Activated T-helper 1 cell treated with anti-CD3 and anti-CD28 coated beads, Interleukin-12 subunit alpha, Interleukin-12 subunit beta, Interleukin-2, Interleukin-4 antibody, amounts not matched to agents 30 ng/mL and 10 ng/mL and 1 ng/mL, durations not matched to agents 14 hours and 24 hours and 36 hours (primary cell): ENCODE measurements at places on chromosomes 13 and 19.
A peak's percentile ranks its signal among the peaks of the same experiment; 100 is the strongest.

- DNase-seq, result no peak
Observed at GRCh38 chr19:54439174-54439851, 9.7 kb upstream of the LENG8 start.

DNA sequence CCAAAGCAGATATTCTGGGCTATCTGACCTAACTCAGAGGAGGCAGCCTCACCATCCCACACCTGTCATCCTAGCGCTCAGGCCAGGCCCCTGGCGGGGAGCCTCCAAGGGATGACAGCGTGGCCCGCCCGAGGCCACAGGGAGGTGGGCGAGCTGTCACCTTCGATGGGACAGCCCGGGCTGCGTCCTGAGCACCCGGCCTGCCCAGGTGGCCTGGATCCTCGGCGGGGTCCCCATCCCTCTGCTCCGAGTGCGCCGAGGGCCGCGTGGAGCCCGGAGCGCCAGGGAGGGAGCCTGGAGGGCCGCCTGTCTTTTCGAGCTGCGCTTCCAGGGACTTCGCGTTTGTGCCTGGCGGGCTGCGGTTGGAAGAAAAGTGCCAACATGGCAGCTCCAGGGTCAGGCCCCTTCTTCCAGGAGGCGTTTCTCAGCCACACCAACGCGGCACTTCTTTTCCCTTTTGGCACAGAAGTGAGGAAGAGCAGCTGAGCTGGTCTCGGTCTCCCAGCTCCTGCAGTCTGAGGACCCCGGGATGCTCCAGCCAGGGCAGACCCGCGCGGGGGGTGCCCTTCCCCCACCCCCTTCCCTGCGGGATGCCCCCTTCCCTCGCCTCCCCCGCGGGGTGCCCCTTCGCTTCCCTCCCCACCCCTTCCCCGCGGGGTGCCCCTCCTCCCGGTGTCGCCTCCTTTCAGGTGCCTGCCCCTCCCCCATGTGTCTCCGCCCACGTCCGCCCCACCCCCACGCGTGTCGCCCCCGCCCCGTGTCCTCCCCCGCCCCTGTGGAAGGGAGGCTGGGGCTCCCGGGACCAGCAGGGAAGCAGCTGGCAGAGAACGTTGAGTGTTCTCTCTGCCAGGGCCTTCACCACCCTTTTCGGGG lies 42.3 kb downstream of the GJA3 start:
- no peak for DNase-seq

- no peak for DNase-seq
Observed at GRCh38 chr19:18532168-18532890, 10.5 kb upstream of the ELL start.

DNA sequence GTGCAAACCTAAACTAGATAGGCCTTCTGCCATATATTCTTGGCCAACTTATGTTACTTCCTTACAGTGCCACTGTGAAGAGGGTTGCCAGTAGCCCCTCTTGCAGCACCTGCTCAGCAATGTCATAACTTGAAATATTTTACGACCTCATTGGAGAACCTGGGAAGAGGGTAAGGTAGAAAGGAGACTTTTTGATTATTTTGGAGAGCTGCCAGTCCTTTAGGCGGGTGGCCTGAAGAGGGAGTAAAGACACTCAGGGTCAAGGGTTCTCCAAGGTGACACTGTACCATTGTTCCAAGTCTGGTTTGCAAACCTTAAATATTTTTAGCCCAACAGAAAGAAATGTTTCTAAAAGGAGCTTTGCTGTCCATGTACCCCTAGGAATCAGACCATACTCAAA lies 118.3 kb downstream of the FLT1 start:
- no peak for DNase-seq

DNA sequence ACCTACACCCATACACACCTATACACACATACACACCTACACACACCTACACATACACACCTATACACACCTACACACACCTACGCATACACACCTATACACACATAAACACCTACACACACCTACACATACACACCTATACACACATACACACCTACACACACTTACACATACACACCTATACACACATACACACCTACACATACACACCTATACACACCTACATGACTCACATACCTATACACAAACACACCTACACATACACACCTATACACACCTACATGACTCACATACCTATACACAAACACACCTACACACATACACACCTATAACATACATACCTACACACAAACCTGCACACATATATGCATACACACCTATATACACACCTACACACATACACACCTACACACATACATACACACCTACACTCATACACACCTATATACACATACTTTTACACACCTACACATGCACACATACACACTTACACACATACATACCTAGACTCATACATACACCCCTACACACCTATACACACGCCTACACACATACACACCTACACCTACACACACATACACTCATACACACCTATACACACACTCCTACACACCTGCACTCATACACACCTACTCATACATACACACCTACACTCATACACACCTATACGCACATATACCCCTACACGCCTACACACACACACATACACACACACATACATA lies 286.7 kb upstream of the MAB21L1 start:
- no peak for DNase-seq

- no peak for DNase-seq
Observed at GRCh38 chr13:52345631-52346251, 60.2 kb downstream of the THSD1 start.

DNA sequence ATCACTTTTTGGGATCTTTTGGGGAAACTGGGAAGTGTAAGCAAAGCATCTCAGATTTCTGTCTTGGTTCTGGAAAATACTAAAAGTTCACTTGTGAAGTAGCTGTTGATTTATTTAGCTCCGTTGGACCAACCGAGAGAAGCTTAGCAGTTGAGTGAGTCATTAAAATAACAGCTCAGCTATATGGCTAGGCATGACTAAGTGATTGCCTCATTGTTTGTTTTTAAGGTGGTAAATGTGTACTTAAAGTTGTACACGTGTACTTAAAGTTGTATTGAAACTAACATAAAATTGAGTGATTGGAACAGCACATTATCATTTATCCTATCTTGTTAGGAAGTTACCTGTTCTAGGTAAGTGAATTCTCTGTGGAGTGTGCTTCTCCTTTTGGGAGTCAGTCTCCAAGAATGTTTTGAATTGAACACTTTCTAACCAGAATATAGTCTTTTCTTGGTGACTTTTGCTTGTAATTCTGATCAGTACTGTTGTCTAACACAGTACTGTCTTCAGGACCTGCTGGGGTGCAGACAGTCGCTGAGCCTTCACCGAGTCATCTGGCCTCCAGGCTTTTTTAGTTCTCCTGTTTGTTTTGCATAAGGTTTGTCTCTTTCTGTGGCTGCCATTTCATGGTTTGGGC lies 2.9 kb upstream of the DCUN1D2 start:
- no peak for DNase-seq

DNA sequence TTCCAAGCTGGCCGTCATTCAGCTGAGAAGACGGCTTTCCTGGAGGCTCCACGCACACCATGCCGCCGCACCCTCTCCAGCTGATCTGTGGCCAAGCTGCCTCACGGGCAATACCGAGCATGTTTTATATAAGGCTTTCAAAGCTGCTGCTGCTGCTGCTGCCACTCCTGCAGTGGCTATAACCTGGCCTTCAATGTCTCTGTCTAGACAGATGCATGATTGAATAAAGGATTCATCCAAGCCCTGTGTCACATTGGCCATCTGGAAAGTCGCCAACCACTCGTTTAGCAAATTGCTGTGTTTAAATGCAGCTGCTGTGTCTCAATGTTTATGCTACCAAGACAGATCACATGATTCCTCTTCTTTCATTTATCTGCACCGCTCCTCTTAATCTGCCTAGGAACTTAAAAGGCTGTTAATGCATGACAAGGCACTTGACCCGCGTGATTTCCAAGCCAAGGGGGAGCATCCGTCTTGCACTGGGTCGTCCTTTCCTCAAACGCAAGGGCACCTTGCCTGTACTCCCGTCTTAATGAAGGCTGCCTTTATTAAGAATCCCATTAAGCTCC lies 114.3 kb downstream of the TEX26 start:
- no peak for DNase-seq

GRCh38 chr13:37361608-37362007 lies 237.0 kb downstream of the POSTN start:
- no peak for DNase-seq

DNA sequence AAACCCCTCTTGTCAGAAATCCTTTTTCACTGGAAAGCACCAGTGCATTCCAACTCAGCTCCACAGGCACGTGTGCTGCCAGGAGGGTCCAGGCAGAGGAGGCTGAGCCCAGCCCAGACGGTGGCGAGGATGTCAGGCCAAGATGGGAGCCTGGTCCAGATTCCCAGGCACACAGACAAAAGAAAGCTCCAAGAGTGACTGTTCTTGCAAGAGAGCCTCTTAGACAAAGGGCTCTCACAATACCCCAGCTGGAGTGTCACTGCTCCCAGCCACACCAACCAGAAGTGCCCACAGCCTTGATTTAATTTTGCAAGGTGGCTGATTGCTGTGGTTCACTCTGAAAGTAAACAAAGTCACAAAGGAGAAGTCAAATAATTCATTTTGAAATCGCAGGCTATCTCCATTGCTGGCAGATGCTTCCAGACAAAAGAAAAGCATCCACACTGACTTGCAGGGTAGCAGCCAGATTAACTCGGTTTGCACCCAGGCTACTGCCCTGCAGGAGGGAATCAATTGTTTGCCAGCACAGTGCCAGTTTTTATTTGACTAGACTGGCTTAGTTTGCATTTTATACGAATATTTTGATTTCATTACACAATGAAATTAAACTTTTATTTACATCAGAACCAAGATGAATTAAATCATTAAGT lies 95.1 kb downstream of the RAB20 start:
- no peak for DNase-seq

DNA sequence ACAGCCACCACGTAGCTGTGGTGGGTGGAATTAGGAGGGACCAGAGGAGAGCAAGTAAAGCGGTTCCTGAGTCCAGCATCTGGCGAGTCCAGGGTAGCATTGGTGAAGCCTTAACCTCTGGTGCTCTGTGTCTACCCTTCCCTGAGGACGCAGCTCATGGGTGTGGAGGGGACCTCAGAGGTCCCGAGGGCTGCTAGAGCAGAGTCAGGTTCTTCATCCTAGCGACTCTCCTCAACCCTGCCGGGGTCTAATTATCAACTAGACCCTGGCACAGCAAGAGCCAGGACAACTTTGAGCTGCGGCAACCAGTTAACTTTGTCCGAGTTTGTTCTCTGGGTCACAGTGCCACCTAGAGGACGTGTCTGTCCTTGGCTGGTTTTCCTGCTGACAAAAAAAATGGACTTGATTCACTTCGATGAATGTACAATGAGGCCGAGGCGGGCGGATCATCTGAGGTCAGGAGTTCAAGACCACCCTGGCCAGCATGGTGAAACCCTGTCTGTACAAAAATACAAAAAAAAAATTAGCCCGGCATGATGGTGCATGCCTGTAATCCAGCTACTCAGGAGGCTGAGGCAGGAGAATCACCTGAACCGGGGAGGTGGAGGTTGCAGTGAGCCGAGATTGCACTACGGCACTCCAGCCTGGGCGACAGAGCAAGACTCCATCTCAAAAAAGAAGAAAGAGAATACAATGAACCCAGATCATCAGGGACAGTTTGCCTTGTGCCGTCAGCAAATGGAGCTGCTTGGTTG lies 25.0 kb downstream of the TSSK6 start:
- peak; percentile 71 for DNase-seq

DNA sequence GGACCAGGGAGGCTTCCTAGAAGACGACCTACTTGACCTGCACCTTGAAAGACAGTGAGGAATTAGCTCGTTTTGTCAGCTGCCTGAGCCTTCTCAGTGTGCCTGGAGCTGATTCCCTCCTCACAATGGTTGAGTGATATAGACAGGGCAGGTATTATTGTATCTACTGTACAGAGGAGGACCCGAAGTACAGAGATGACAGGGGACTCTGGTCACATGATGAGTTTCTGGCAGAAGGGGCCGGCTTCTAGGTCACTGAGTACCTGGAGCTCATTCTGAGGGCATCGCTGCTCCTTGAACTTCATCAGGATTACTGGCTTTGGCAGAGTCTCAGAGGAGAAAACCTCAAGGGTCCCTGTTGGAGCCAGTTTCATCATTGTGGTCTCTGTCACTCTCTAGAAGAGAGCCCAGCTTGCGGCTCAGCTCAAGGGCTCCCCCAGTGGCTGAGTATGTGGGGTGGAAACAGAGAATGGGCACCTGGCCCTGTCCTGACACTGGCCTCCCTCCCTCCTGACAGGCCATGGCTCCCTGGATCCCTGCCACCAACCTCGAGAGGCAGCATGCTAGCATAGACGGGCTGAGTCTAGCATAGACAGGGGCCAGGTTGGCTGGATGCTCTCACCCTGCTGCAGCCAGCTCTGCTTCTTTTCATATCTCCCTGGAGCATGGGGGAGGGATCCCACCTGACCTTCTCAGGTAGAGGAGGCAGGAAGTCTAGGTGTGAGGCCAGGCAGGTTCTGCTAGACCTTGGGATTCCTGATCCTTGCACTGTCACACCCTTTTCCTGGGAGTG lies 38.7 kb downstream of the NFIX start:
- no peak for DNase-seq

DNA sequence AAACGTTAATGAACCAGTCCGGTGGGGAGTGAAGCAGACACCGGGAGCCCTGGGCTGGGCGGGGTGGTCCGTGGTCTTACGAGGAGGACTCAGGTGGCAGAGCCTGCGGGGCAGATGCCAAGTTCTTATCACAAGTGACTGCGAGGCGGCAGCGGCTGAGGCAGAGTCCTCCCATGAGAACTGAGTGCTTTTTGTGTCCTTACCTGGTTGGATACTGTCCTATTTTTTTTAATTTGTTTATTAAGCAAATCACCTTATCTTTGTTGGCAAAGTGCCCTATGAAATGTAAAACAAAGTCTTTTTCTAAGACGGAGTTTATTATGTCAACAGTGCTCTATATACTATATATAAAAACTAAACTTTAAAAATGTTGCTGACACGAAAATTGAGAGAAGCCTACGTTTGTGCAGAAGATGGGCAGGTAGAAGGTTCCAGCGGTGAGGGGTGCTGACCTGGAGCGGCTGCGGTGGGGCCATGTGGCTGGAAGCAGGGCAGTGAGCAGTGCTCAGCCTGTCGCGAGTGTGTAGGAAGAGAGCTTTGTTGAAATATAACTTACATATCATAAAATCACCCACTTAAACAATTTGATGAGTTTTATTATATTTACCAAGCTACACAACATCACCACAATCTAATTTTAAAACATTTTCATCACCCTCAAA lies 82.2 kb downstream of the ATP11A start:
- DNase-seq, result no peak

DNA sequence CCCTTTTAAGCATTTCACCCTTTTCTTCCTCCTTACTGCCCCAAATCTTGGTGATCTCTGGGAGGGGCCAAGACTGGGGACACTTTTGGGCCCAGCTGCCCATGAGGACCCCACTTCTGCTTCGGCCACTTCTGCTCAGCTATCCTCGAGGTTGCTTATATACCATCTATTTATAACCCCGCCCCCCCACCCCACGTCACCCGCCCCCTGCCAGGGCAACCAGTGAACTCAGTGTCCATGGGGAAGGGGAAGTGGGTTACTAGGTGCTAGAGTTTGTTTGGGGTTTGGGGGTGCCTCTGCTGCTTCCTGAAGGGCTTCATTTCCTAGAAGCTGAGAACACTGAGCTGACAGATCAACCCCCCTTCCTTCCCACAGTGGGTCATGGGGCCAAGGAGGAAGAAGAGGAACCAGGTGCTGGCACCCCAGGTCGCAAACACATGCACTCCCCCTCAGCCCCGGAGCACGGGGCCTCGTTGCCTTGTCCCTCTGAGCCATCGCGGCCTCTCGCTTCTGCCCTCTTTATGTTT lies 6.1 kb upstream of the ADGRE5 start:
- peak; percentile 76 for DNase-seq
